ENCODE measurements at places on chromosomes 12 and 14.
A peak's percentile ranks its signal among the peaks of the same experiment; 100 is the strongest.

DNA sequence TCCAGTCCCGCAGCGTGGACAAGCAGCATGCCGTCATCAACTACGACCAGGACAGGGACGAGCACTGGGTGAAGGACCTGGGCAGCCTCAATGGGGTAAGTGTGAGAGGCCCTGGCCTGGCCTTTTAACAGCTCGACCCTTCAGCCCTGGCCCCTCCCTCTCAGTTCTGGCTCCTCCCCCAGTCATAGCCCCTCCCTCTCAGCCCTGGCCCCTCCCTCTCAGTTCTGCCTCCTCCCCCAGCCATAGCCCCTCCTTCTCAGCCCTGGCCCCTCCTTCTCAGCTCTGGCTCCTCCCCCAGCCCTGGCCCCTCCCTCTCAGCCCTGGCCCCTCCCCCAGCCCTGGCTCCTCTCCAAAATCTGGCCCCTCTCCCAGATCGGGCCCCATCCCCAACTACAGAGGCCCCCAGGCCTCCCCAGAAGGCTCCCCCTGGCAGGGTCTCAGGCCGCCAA is 11.2 kb downstream of the CEP170B start:
- DNase-seq: no peak

DNA sequence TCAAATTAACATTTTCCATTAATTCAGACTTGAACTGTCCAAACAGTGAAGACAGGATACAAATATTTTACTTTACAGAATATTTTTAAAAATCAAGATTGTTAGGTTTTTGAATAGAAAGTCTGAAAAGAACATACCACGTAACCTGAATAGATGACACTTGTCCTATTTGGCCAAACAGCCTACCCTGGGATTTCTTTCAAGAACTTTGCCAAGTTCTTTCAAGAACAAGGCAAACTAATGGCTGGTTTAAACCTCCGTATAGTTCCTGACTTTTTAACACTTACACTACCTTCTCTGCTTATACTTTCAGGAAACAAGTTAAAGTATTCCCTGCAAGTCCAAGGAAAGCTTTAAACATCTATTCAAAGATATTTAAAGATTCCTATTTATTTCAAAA is 35.0 kb downstream of the MAP4K5 start:
- no peak for DNase-seq

GRCh38 chr12:121240484-121241101 is 30.7 kb downstream of the P2RX4 start:
- DNase-seq: peak; percentile 64

- no peak for DNase-seq
Observed at GRCh38 chr12:71499834-71500233, 60.2 kb downstream of the LGR5 start.

DNA sequence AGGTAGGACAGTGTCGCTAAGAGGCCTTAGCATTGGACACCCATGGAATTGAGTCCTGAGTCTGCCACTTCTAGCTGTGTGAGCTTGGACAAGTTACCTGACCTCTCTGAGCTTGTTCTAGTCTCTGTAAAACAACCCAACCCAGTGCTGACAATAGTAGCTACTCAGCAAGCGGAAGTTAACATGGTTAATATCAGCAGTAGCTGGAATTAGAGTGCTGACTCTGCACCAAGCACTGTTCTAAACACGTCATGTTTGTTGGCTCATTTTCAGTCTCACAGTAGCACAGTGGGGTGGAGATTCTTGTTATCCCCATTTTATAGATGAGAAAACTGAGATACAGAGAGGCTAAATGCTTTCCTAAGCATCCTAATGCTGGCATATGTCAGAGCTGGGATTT is 47.5 kb upstream of the RIN3 start:
- DNase-seq: no peak

GRCh38 chr14:94174604-94175010 is 485 bp downstream of the PPP4R4 start:
- DNase-seq: no peak

DNA sequence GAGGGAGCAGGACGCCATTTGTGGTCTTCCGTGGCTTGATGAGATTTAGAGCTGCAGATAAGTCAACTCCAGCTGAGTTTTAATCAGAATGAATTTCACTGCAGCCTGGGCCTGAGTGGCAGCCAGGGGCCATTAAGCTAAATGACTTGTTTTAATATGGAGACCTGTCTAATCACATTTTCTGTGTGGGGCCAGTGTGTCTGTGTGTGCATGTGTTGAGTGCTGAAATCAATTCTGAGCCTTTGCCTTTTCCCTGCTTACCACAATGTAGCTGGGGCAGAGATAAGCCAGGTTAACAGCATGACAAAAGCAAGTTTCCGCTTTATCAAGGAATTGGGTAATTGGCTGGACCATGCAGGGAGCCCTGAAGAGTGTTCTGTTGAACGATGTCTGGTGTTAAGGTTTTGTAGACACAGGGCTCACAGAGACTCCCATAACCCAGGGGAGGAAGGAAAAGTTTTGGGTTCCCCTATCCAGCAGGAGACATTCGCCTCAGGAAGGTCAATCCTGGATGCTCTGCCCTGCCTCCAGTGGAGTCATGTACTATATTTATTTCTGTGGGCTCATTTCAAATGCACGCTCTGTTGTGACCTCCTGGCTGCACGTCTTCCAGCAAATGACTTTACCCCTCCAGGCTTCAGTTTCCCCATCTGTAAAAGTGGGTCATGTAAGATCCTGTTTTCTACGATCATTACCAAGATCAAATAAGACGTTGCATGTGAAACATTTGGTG is 24.2 kb downstream of the RPH3A start:
- no peak for DNase-seq

DNA sequence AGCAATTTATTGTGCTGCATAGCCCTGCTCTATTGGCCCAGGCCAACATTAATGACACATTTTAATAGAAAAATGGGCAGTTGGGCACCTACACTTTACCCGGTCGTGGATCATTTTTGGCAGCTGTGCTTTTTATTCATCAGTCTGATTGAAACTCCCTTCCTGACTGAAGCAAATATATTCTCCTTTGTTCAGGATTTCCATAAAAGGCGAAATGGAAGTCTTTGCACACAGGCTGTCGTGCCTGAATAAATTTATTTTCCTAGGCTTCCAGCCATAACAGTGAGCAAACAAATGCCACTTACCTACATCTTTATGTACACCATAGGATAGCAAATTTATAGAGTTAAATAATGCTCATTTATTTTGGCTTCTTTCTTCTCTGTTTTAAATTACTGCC is 480.7 kb upstream of the DCN start:
- no peak for DNase-seq

GRCh38 chr14:50823051-50823761 is 7.8 kb downstream of the NIN start:
- DNase-seq: no peak

GRCh38 chr12:128133321-128134073 is 133.5 kb upstream of the TMEM132C start:
- DNase-seq: no peak

GRCh38 chr14:96191841-96192462 is 12.7 kb upstream of the BDKRB2 start:
- no peak for DNase-seq

DNA sequence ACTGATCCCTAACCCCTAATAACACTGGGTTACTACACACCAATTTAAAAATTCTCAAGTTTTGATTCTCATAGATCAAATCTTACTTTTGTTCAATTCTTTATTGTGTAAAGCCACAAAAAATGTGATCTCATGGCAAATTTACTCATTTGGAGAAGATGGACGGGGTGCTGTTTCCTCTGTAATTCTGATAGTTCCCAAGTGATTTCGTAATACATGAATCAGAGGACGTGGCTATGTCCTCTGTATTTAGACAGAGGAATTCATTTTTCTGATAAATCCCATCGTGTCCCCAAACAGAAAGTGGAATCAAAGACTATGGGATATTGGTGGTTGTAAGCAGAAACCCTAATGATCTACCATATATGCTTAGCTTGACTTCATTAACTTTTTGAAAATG is 76.6 kb upstream of the GNG2 start:
- no peak for DNase-seq

- DNase-seq: no peak
Observed at GRCh38 chr14:80428671-80429070, 217.4 kb upstream of the DIO2 start.

DNA sequence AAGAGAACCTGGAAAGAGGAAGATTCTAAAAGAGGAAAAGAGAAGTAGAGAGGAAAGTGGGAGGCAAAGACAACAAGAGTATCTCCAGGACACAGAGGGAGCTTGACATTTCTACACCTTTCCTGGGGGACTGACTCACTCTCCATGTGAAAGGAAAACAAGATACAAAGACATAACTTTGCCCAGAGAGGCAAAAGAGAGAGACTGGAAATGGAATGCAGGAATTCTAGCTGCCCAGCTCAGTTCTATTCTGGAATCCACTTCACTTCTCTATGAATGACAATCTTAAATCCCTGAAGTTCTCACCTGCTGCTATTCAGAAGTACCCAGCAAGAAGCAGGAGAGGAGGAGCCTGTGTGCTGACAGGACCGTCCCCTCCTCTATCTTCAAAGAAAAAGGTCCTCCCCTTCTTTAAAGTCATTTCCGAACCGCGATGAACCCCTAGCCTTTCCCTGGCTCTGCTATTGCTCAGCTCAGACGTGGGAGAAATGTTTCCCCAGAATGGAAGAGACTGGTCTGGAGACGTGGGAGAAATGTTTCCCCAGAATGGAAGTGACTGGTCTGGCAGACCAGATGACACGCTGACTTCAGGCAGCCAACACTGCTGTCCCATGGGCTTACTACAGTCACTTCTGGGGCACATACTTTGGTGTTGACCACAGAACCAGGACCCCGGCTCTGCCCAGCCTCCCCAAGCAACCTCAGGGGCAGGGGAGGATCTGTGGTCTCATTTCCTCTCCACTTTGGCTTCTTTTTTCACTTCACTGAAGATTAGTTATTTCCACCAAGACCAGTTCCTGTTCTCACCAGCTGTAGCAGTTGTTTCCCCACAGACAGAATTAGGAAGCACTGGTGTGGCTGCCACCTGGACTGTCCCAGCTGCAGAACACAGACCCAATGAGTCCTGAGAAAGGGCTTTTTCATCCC is 8.3 kb downstream of the FMNL3 start:
- DNase-seq: no peak

DNA sequence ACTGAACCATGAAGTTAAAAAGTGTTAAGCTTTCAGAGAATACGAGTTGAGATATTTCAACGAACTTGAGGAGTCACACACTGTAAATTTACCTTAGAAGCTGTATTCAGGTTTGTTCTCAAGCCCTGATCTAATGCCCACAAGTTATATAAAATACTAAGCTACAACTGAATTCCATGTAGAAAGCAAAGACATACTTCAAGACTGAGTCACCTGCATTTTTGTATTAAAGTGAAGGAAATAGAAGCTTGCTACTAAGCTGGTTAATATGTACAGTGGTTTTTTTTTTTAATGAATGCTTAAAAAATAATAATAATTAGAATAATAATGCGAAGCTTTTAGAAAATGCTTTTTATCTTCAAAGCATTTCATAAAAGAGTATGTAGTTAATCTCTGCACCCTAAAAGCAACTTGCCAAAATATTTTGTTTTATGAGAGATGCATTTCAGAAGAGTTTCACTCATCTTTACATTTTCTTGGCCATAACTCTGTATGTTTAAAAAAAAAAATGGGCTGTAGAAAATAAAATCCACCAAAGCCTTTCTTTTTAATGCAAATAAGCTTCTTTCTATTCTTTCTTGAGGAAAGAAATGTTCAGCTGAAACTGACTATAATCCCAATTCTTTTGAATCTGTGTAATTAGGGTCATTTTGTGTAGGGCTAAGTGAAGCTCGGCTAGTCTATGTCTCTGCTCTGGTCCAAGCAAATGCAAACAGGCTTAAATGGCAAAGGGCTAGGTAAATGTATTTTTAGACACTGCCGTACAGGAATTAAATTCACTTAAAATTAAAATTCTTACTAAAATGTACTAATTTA is 1047.5 kb upstream of the FLRT2 start:
- DNase-seq: no peak

DNA sequence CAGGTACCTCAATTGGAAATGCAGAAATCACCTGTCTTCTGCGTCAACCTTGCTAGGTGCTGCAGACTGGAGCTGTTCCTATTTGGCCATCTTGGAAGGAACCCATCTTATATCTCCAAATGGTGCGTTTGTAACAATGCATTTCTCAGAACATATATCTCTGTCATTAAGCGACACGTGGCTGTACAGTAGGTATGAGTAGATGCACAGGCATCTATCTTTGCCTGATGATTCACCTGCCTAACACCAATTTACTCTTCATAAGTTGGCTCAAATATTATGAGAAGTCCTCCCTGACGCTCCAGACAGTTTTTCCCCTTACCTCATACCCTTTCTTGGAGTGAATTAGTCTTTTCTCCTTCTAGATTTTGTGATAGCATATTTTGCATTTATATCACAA is 44.2 kb downstream of the GPR137C start:
- no peak for DNase-seq

- no peak for DNase-seq
Observed at GRCh38 chr12:49529414-49529813, 9.4 kb upstream of the KCNH3 start.

GRCh38 chr12:52659395-52659794 is 7.4 kb upstream of the KRT2 start:
- no peak for DNase-seq

- DNase-seq: no peak
Observed at GRCh38 chr12:46811185-46811584, 14.6 kb downstream of the SLC38A4 start.

- DNase-seq: no peak
Observed at GRCh38 chr12:120408771-120409170, 29.1 kb upstream of the COX6A1 start.

GRCh38 chr12:188910-189621 is 24.9 kb downstream of the SLC6A12 start:
- DNase-seq: no peak

DNA sequence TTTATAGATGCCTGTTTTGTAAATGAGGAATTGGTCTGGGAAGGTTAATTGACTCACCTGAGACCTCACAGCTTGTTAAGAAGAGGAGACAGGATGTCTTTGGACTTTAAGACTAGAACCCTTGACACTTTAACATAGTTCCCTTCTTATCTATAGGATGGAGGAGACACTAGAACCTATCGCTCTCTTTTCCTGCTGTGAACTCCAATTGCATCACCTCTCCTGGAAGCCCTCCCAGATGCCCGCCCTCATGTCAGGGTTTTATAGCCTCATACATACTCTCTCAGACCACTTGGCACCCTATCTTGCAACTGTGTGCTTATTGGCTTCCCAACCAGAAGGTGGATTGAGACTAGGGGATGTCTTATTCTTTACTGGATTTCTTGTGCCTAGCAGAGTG is 2.5 kb upstream of the CTDSP2 start:
- no peak for DNase-seq

DNA sequence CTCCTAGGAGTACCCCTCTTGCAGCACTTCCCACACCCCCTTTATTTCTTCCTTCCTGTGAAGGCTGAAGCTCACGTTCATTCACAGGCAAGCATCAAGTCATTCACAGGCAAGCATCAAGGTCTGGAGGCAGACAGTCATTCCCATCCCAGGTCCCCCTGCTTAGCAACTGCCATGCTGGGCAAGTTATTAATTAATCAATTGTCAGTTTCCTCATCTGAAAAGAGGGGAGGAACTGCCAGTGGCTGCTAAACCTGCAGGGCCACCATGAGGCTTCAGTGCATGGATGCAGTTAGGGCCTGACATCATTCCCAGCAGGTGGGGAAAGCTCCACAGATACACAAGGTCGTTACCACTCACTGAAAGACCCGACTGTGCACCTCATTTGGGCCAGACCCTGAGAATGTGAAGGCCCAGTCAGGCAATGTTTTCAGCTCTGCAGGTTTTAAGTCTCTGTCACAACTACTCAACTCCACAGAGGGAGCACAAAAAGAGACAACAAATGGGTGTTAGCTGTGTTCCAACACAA is 85.0 kb upstream of the GPR68 start:
- no peak for DNase-seq

All from activated CD4-positive, alpha-beta T cell treated with anti-CD3 and anti-CD28 coated beads for 24 hours (primary cell).